ENCODE measurements at places on chromosomes 6 and 20.

- H3K4me1 ChIP-seq = no peaks in the 10 kb centered on the region
- no peak overlapping the region for H3K27ac ChIP-seq
- H3K27me3 ChIP-seq = no peaks in the 10 kb centered on the region
Observed at GRCh38 chr6:60952500-60952899, 1333.5 kb downstream of the KHDRBS2 start.

GRCh38 chr20:59184880-59185447 lies 21.3 kb downstream of the ZNF831 start:
- no peaks in the 10 kb centered on the region for H3K27me3 ChIP-seq
- H3K27ac ChIP-seq = no peak overlapping the region
- peaks cover 46% of the 10 kb centered on the region for H3K4me1 ChIP-seq

DNA sequence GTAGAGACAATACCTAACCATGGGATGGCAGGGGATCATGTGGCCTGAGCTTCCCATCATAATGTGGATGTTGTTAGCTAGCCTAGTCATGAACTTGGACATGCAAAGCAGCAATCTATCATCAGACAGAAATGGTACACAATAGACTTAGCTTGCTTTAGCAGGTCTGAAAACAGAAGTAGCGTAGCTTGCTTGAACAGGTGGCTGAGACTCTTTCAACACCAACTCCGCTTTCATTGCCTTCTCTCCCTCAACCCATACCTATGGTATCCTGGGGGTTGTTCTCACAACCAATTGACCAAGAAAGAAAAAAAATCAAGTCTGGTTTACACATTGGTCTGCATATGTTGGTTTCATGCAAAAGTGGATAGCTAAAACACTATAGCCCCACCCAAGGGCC lies 23.0 kb downstream of the CD164 start:
- H3K36me3 ChIP-seq = peaks cover 4% of the 10 kb centered on the region
- no peak for DNase-seq
- no peaks in the 10 kb centered on the region for H3K27me3 ChIP-seq

DNA sequence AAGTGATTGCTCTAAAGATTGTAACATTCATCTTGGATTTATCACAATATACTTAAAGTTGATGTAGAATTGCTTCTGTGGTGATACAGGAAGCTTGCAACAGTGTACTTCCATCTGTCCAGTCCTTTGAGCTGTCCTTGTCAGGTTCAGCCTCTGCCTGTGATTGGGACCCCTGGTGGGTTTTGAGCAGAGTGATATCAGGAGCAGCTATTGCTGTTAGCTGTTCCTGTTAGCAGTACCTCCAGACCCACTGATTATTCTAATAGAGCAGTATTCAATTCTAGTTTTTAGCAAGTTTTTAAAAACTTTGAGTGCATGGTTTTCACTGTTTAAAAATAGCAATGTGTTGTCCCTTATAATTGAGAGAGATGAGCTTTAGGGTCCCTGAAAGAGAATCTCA lies 48.8 kb downstream of the TULP4 start:
- H3K4me1 ChIP-seq = peaks cover 9% of the 10 kb centered on the region
- H3K4me3 ChIP-seq = no peak overlapping the region
- no peaks in the 10 kb centered on the region for H3K27me3 ChIP-seq
- H3K36me3 ChIP-seq = no peaks in the 10 kb centered on the region

- H3K27ac ChIP-seq = no peak overlapping the region
- H3K27me3 ChIP-seq = no peaks in the 10 kb centered on the region
- no peak overlapping the region for H3K4me3 ChIP-seq
- no peak for DNase-seq
Observed at GRCh38 chr20:1711826-1712601, 54.4 kb upstream of the SIRPG start.

DNA sequence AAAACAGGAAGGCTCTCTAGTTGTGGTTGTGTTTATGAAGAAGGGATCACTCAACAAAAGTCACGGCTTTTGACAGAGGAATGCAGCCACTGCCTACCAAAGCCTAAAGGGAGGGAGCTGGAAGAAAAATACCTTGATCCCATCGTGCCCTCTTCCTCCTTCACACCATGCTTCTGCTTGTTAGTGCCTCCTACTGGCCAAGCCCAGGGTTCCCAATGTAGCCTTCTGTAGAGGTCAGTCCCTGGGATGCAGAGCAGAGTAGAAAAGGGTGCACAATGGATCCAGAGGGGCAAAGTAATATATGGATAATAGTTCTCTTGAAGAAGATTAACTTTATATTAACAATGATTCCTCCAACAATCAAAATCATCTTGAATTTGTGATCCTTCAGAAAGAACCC lies 293.5 kb upstream of the FERMT1 start:
- no peak overlapping the region for H3K4me3 ChIP-seq
- DNase-seq = no peak
- no peaks in the 10 kb centered on the region for H3K4me1 ChIP-seq

GRCh38 chr20:52490711-52491430 lies 299.3 kb upstream of the ZFP64 start:
- no peaks in the 10 kb centered on the region for H3K27me3 ChIP-seq
- H3K36me3 ChIP-seq = no peaks in the 10 kb centered on the region
- no peaks in the 10 kb centered on the region for H3K4me1 ChIP-seq
- H3K4me3 ChIP-seq = no peak overlapping the region
- DNase-seq = no peak
- H3K27ac ChIP-seq = no peak overlapping the region

DNA sequence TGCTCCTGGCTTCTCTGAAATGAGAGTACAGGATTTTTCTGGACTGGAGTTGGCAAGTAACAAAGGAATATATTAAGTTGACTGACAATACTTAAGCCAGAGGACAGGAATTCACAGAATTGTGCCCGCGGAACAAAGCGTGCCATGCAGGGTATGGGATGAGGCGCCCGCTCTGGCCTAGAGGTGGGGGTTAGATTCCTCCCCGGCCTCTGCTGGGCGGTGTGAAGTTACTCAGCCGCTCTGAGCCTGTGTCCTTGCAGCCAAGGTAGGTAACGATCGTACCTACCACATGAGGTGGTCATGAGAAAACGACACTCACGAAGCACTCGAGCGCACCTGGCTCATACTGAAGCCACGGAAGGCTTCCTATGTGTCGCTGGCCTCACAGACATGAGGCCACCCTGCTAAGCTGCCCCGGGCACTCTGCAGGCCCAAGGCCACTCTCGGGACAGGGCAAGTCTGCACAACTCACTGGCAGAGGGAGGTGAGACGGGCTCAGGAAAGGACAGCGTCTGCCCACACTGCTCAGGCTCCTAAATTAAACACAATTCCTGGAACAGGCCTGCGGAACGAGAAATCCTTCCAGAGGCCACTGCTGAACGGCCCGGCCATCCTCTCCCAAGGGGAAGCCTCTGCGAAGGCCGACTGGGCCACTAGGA lies 70.8 kb downstream of the PSMG4 start:
- H3K27ac ChIP-seq = no peak overlapping the region
- no peak overlapping the region for H3K4me3 ChIP-seq
- H3K4me1 ChIP-seq = no peaks in the 10 kb centered on the region
- no peaks in the 10 kb centered on the region for H3K36me3 ChIP-seq

DNA sequence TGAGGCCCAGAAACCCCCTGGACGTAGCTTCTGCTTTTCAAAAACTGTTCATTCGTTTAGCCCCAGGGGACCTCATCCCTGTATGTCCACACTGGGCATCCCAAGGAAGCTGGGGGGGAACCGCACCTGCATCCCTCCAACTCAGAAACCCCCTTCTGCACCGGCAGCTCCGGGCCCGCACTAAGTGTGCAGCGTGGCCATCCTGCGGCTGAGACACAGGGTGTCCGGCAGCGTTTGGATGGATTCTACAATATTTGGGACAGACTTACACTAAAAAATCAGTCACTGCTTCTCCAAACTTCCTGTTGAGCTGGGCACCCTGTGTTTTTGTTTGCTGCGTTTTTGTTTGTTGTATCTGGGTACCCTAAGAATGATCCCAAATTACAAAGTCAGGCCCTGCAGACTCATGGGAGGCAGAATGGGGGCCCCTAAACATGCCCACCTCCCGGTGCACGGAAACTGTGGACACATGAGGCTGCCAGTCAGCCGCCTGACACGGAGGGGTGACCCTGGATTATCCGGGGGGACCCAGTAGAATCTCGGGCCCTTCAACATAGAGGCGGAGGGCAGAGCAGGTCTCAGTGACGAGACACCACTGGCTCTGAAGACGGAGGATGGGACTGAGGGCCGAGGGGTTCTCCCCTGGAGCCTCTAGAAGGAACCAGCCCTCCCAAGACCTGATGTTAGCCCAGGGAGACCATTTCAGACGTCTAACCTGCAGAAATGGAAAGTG lies 88.2 kb upstream of the BHLHE23 start:
- no peak overlapping the region for H3K27ac ChIP-seq
- H3K36me3 ChIP-seq = no peaks in the 10 kb centered on the region
- DNase-seq = no peak
- H3K4me3 ChIP-seq = no peak overlapping the region

DNA sequence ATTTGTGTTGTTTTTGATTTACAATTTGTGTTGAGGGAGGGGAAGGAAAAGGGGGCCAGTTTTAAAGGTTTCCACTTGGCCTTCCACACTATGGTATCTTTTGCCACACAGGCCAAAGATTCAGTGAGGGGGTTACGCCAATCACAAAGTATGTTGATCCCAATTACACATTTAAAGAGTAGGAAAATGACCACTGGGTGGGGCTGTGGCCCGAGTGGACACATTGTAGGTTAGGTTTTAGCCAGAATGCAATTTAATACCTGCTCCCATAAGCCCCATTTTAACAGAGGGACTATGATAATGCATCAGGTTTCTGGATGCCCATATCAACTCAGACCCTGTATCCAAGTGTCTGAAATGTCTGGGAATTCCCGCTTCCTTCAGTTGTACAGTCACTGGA lies 15.6 kb downstream of the VGLL2 start:
- H3K4me3 ChIP-seq = no peak overlapping the region
- H3K27me3 ChIP-seq = peaks cover 3% of the 10 kb centered on the region
- H3K27ac ChIP-seq = no peak overlapping the region
- no peaks in the 10 kb centered on the region for H3K36me3 ChIP-seq

DNA sequence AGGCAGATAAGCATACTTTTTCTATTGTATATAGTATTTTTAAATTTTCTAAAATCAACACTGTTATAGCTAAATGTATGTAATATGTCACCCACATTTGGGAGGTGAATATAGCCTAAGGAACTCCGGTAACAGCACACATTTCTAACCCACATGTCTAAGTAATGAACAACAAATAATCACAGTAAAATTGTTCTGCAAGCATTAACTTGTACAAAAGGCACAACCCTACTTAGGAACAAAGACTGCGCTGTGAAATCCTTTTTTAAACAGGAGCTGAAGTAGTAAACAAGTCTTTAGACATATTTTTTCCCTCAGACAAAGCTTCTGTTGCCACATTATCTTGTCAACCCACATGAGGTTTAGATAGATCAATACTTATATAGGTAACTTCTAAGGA lies 872.4 kb upstream of the SLC35B3 start:
- H3K4me3 ChIP-seq = no peak overlapping the region
- no peaks in the 10 kb centered on the region for H3K27me3 ChIP-seq
- no peaks in the 10 kb centered on the region for H3K4me1 ChIP-seq
- H3K36me3 ChIP-seq = no peaks in the 10 kb centered on the region

DNA sequence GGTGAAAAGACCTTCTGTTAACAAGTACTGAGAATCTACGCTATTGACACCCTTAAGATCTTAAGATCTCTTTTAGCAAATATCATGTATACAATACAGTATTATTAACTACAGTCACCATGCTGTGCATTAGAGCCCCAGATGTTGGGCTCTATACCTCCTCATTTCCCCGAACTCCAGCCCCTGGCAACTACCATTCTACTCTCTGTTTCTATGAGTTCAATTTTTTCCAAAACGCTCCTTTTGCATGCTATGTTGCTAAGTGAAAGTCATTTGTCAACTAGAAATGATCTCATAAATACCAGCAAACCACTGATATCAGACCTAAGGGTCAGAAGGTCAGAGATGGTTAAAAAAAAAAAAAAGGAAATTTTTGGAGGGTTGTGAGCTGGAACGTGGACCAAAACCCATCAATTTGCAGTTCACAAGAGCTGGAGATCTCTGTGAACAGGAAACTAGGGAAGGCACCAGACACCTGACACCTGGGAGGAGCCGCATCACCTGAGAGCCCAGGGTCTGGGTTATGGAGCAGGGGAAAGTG lies 122.0 kb upstream of the KCNK16 start:
- peaks cover 4% of the 10 kb centered on the region for H3K27me3 ChIP-seq
- no peak for DNase-seq
- no peak overlapping the region for H3K4me3 ChIP-seq
- no peaks in the 10 kb centered on the region for H3K4me1 ChIP-seq
